Activated CD4-positive, alpha-beta T cell treated with anti-CD3 and anti-CD28 coated beads for 36 hours (primary cell): ENCODE measurements at places on chromosomes 13 and 19. TPM values are rescaled to one million over a fixed set of nuclear protein-coding genes. Genes with fewer than 3 reads are reported as not detected.
A peak's percentile ranks its signal among the peaks of the same experiment; 100 is the strongest.

Gene OR7D2
- 0.09 TPM for total RNA-seq

Gene EML2
- total RNA-seq: 134 TPM

DNA sequence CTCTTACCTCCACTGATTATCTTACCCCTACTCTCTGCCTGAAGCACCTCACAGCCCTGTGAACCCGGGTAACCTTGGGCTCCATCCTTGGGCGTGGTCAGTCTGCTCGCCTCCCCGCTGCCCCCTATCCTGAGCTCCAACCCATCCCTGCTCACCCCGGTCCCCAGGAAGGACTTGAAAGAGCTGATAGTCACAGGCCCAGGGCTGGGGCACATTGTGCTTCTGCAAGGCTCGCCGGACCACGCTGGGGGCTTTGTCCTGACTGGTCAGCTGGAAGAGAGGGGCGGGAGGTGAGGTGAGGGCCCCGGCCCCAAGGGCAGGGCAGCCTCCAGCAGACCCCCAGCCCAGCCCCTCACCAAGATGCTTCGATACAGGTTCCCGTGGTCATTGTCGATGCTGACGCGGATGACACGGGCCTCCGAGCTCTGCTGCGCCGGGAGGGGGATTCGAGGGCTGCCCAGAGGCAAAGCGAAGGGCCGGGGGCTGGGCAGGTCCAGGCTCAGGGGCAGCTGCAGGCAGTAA, 13.0 kb upstream of the EPOR start:
- peaks cover 7% of the 10 kb centered on the region for H3K27me3 ChIP-seq
- H3K36me3 ChIP-seq: no peaks in the 10 kb centered on the region
- DNase-seq: no peak
- no peaks in the 10 kb centered on the region for H3K4me1 ChIP-seq
- H3K27ac ChIP-seq: no peak overlapping the region
- H3K4me3 ChIP-seq: no peak overlapping the region

- H3K27ac ChIP-seq: no peak overlapping the region
- H3K27me3 ChIP-seq: no peaks in the 10 kb centered on the region
- no peak overlapping the region for H3K4me3 ChIP-seq
Observed at GRCh38 chr13:51759240-51759639, 44.7 kb downstream of the DHRS12 start.

DNA sequence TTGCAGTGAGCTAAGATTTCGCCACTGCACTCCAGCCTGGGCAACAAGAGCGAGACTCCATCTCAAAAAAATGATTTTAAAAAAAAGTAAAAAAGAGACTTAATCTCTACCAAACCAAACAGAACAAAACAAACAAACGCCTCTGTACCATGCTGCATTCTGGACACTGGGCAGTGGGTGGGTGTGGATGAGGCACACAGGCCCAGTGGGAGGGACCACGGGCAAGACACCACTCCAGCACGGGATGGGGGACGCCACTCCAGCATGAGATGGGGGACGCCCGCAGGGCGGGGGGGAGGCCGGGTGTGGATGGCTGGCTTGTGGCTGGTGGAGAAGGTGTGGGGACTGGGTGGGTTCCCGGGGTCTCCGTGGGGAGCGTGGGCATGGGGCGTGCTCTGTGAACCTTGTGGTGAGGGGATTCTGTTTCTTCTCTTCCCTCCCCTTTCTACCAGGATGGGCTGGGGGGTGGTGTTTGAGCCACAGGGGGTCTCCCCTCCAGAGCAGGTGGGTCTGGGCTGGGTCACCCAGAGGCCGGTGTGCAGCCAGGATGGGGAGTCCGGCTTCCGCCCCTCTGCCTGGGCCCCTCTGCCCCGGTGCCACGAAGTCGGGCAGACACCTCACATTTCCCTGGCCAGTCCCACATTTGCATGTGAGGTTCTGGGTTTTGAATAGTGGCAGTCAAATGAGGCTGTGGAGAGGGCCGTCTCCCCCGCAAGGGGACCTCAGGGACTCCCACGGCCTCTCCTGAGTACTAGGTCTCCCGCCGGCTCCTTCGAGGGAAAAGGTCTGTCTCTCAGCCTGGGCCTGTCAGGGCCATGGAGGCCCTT, 23.9 kb upstream of the MATK start:
- DNase-seq: no peak
- H3K4me3 ChIP-seq: no peak overlapping the region
- no peaks in the 10 kb centered on the region for H3K36me3 ChIP-seq

DNA sequence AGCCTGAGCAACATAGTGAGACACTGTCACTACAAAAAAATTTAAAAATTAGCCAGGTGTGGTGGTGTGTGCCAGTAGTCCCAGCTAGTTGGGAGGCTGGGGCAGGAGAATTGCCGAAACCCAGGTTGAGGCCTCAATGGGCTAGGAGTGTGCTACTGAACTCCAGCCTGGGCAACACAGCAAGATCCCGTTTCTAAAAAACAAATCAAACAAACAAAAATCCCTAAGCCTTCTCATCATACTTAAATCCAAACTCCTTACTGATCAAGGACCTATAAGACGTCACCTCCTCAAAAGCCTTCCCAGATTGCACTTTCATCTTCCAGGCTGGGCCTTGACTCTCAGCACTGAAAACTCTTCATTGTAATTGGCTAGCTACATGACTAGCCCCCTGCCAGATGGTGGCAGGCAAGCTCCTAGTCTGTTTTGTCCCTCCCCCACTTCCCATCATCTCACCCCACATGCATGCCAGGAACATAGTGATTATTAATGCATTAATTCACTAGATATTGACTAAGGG, 17.5 kb upstream of the NANOS3 start:
- H3K4me3 ChIP-seq: no peak overlapping the region
- peaks cover 29% of the 10 kb centered on the region for H3K4me1 ChIP-seq
- H3K27me3 ChIP-seq: peaks cover 13% of the 10 kb centered on the region
- no peak for DNase-seq
- H3K27ac ChIP-seq: peak overlapping the region; percentile 1

DNA sequence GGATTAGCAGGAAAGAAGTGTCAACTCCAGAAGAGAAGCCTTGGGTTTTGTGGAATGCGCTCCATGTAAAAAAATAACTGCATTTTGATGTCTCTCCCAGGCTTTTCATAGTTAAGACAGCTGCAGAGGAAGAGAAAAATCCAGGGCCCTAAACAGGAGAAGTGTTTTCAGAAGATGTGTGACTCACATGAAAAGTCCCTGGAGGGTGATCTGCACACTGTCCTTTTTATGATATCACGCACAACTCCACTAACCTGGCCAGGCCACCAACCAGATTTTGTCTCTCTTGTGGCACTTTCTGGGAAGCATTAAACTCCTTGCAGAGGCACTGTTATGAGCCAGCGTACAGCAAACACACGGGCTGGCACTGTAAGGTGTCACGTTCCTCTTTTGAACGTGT, 267.3 kb downstream of the FGF9 start:
- no peak for DNase-seq
- H3K27me3 ChIP-seq: peaks cover 2% of the 10 kb centered on the region
- no peaks in the 10 kb centered on the region for H3K36me3 ChIP-seq
- H3K4me3 ChIP-seq: no peak overlapping the region
- no peaks in the 10 kb centered on the region for H3K4me1 ChIP-seq
- H3K27ac ChIP-seq: no peak overlapping the region

GRCh38 chr13:111958612-111959395, 108.1 kb upstream of the SOX1 start:
- DNase-seq: no peak
- no peaks in the 10 kb centered on the region for H3K4me1 ChIP-seq
- H3K27ac ChIP-seq: no peak overlapping the region
- H3K27me3 ChIP-seq: no peaks in the 10 kb centered on the region
